Glomerular endothelial cell (primary cell): ENCODE measurements at places on chromosomes 6 and 20.

DNA sequence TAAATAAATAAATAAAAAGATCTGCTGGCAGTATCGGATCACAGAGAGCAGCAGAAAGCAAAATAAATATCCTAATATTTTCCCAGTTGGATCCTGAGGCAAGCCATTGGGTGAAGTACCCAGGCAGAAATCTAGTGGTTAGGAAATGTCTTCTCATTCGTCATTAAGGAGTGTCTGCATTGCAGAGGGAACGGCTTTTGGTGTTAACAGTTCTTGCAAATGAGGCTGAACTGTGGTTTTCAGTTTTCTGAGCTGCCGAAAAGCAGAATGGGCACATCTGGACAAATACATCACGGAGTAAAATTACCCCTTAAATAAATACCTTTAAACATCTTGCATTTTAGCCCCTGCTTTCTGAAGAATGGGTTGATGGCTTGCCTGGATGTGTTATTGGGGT lies 82.3 kb upstream of the MPC1 start:
- no peak for DNase-seq

- DNase-seq: no peak
Observed at GRCh38 chr6:84455511-84456029, 228.1 kb upstream of the CEP162 start.

DNA sequence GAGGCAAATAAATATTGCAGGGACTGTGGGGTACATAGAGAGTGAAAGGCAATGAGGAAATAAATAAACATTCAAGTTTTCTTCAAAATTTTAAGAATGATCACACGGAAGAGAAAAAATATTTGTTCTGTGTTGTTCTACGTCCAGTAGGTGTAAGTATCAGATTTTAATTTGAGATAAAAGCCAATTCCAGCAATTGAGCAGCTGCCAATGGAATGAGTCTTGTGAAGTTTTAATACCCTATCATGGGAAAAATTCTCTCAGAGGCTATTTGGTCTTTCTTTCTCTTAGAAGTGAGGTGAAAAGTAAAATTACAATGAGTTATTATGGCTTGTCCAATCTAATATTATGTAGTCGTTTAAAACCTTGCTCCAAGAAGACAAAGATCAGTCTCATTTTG lies 195.7 kb upstream of the CITED2 start:
- DNase-seq: no peak

DNA sequence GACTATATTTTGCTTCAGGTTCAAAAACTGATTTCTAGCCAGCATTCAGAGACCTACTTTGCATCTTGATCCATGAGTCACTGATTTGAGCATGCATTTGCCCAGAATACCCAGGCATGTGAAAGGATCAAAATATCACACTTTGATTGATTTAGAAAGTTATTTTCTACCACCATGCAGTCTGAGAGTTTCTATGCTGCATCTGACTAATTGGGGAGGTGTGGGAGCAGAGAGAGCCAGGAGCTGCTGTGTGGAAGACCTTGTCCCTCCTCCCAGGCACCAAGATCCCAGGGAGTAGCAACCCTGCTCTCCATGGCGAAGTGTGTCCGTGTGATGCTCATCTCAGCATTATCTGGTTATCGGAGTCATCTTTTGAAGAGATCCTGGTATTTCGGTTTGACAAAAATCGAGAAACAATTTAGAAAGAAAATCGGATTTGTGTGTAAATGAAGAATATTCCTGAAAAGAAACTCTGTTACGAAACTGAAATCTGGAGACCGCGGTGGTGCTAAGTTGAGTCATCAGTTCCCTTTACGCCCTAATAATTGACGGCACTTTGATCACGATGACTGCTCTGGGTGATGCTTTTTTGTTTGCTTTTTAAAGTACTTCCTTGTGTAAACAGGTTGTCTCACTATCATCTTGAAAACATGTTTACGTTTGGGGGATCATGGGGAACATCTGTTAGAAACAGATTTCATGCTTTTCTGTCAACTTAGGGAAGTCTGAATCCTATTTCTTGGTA lies 193.4 kb downstream of the BACH2 start:
- no peak for DNase-seq

GRCh38 chr20:63533388-63533787 lies 3.8 kb downstream of the PTK6 start:
- no peak for DNase-seq

DNA sequence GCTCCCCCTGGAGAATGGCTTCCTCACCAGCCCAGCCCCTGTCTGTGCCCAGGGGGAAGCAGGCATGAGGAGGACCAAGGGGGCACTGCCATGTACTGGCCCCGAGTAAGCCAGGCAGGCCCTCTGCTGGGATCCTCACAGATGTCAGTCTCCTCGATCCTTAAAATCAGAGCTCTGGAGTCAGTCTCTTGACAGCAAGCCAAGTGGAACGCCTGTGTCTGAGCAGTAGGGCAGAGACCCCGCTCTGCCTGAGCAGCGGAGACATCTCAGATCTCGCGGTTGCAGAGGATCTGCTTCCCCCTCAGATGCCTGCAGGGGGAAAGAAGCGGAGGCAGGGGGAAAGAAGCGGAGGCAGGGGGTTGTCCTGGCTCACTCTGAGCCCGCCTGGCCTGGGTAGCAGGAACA lies 92.6 kb downstream of the SNX5 start:
- DNase-seq: no peak

GRCh38 chr20:5890773-5891441 lies 59.4 kb downstream of the TRMT6 start:
- no peak for DNase-seq

GRCh38 chr6:159092631-159093030 lies 47.8 kb upstream of the TAGAP start:
- no peak for DNase-seq

- DNase-seq: no peak
Observed at GRCh38 chr20:45821947-45822346, 5.2 kb downstream of the TNNC2 start.

- no peak for DNase-seq
Observed at GRCh38 chr6:44401138-44401537, 13.6 kb downstream of the CDC5L start.

- DNase-seq: no peak
Observed at GRCh38 chr20:58223358-58223941, 5.0 kb downstream of the ANKRD60 start.

GRCh38 chr6:89834884-89835792 lies 5.5 kb downstream of the CASP8AP2 start:
- DNase-seq: no peak

- no peak for DNase-seq
Observed at GRCh38 chr20:7348253-7348652, 580.8 kb downstream of the BMP2 start.

DNA sequence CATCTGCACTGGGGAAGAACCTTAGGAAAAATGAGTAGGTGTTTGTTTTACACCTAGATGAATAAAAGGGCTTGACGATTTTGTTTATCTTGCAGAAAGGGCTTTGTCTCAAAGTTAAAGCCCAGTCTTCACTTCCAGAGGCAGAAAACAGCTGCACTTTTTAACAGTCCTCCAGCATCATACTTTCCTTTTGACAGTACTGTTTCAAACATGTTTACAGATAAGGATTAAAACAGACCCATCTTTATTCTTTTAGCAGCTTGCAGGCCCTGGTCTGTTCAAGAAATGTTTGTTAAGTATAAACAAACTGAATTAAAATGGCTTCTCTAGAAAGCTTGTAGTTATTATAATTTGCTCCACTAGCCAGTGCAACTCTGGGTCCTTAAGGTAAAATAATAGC lies 374.2 kb downstream of the EPHA7 start:
- DNase-seq: no peak

DNA sequence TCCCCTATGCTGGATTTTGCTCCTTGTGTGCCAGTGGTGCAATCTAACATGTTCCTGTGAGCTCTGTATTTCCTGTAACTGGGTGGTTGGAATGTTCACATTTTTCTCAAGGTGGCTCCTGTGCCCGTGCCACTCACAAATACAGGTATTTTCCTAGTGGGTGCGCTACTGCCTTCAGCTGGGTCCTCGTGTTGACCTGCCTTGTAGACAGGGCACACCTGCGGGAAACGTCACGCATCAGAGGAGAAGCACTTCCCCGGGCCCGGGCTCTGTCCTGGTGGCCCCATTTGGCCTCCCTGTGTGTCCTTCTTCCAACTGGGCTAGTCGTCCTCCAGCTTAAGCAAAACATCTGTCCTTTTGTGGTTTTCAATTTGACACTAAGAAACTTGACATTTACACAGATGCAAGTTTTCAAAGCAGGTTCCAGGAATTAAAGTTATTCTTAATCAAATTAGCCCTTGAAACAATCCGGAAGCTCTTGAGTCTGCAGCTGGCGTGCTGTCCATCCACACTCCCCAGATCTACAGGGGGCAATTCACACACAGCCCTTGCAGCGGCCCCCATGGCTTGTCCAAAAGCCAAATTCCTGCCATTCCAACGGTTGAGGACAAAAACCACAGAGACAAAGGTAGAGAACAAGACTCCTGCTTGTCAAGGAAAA lies 275.1 kb downstream of the CDC5L start:
- DNase-seq: no peak

DNA sequence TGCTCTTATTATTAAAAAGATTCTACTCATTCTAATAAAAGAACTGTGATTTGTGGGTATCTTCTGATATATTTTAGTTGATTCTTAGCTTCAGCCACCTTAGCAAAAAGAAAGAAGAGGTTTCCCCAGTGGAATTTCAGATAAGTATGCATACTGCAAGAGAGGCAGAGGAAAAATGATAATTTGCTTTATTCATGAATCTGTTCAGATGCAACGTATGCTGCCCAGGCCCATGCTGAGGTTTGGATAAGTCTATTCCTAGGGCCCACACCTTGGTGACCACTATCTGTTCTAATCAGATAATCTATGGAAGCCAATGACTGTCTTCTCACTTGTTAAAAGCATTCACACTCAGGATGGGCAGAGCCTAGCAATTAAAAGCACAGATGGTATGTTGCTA lies 194.0 kb downstream of the HIVEP2 start:
- no peak for DNase-seq

- DNase-seq: no peak
Observed at GRCh38 chr6:95636552-95637431, 59.5 kb downstream of the MANEA start.
